Lung (tissue), 17 donors: ENCODE measurements at places on chromosomes 5 and 9.

DNA sequence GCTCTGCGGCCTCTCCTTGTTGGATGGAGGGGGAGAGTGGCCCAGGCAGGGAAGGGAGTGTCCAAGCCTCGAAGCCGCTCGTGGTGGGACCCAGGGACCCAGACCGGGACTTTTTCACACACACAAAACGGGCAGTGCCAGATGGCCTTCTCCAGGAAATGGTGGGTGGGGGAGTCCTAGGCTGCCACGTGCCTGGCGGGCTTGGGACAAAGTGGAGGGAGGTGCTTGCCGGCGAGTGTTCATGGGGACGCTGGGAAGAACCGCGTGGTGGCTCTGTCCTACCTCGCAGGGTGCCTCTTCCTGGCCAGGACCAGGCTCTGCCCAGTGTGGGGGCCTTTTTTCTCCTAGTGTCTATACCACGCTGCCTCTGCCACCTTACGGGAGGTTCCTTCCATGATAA, 155.0 kb upstream of the COL5A1 start:
- peak; percentile 10 for DNase-seq

DNA sequence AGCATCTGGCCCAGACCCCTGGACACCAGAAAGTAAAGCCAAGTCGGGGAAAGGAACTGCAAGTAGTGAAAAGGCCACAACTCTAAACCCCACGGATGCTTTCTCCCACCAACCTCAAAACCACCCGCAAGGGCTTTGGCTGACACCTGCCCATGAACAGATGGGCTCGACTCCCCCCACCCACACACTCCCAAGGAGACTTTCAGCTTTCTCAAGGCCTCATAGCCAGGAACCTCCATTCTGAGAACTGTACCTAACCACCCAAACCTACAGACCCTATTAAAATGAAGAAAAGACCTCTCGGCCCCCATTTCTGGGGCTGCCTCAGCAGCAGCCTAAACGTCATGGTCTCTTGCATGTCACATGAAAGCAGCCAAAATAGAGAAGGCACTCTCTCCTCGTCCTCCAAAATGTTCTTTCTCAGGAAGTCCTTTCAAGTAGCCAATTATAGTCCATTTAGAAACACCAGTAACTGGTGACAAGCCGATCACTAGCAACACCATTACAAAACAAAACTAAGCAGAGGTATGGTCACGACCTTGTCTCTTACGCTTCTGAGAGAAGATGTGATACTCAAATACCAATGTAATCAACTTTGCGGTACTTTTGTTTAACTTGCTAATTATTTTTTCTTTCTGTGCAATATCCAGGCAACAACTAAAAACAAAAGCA, 2.9 kb downstream of the B4GALT1 start:
- peak; percentile 27 for DNase-seq

- peak; percentile 46 for DNase-seq
Measured at GRCh38 chr5:35319333-35320002, 89.2 kb upstream of the PRLR start.

- DNase-seq: no peak
Measured at GRCh38 chr5:39270225-39270848, 51.0 kb upstream of the FYB1 start.

DNA sequence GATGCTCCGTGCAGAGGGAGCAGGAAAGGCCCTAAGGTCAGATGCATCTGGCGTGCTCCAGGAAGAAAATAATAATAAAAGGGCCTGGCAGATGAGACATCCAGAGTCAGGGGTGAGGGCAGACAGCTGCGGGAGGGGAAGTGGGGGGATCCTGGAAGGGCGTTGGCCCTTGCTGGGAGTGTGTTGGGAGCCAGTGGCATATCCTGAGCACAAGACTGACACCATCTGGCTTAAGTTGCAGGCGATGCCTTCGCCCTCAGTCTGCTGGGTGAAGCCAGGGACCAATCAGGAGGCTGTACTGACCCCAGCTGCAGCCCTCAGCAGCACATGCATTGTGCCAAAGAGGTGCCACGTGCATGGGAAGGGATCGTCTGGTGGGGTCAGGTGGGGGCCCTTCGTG, 3.8 kb downstream of the OR2V2 start:
- DNase-seq: no peak
